ENCODE measurements at places on chromosomes 4 and X. TPM values are rescaled to one million over a fixed set of nuclear protein-coding genes. Genes with fewer than 3 reads are reported as not detected.

Gene ARMCX4
- total RNA-seq: 6.1 TPM

DNA sequence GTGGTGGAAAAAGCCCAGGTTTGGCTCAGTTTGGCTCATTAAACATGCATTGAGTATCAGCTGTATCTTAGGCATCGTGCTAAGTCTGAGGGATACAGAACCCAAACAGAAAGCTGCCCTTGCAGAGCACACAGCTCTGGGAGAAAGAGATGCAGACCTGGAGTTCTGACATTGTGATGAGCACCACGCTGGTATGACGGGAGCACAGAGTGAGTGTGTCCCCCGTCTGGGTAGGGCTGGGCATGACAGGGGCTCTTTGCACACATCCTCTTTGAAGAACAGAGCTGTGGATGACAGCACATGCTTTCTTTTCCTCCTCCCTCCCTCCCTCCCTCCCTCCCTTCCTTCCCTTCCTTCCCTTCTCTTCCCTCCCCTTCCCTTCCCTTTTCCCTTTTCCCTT, 52.2 kb downstream of the CLCN4 start:
- DNase-seq: no peak

Gene PNMA6F
- not detected for total RNA-seq

Gene BEX1
- total RNA-seq: 21.8 TPM

DNA sequence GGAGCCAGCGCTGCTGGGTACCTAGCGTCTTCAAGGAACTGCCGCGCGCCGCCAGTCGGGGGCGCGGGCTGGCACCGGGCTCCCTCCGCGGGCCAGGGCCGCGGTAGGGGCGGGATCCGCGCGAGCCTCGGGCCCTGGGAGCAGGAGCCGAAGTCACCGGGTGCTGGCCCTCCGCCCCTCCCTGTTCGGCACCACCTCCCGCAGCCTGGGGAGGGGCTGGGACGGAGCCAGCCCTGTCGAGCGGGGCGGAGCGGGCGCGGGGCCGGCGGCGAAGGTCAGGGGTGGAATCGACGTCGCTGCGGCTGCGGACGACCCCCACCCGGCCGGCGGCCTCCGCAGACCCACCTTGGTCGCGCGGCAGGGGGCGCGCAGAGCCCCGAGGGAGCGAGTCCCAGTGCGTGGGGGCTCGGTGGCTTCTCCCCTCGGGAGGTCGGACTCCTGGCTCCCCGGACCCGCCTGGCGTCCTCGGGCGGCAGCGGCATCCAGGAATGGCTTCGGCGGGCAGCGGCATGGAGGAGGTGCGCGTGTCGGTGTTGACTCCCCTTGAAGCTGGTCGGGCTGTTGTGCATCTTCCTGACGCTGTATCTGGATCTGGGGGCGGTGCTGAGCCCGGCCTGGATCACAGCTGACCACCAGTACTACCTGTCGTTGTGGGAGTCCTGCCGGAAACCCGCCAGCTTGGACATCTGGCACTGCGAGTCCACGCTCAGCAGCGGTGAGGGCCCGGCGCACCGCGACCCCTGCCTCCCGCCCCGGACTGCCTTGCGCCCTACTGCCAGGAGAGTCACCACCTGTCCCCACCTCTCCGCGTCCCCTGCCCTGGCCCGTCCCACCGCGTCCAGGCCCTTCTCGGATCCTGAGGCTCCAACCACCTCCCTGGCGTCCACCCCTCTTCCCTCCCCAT, 50.5 kb upstream of the FAM47C start:
- peak; percentile 68 for DNase-seq

DNA sequence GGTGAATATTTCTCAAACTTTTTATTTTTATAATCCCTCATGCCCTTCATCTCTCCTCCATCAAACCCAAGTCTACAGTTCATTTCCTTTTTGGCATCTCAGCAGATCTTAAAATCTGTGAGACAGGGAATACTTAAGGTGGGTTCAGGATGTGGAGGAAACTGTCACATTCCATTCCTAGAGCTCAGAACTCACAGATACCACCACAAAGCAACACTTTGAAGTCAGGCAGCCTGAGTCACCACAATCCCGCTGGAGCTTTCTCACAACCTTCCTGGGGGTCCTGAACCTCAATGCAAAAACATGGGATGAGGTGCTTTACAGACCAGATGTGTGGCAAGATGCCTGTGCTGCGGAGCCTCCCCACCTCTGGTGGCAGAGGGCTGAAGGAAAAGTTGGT, 63.2 kb downstream of the HHIP start:
- DNase-seq: no peak

Gene PGAM4
- total RNA-seq: not detected

Gene CASK
- total RNA-seq: 42.5 TPM

Measured in pancreas (tissue), 10 donors.